ENCODE measurements at places on chromosomes 3 and 15.

DNA sequence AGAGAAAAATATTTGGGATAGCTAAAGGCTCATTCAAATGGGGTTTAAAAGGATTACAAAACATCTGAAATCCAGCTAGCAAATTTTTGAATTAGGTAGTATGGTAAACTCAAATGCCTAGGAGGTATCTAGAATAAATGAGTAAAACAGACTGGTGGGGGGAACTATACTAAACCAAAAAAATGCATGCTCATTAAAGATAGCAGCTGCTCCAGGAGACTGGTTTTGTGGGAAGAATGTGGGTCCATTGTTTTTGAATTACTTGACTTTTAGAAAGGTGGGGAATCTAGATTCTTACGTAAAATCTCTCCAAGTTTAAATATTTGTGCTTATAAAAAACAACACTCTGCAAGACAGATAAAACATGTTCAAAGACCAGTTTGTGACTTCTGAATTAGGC is 73.8 kb downstream of the LEKR1 start:
- DNase-seq, result no peak

GRCh38 chr15:48355377-48355776 is 24.1 kb downstream of the DUT start:
- DNase-seq, result no peak

DNA sequence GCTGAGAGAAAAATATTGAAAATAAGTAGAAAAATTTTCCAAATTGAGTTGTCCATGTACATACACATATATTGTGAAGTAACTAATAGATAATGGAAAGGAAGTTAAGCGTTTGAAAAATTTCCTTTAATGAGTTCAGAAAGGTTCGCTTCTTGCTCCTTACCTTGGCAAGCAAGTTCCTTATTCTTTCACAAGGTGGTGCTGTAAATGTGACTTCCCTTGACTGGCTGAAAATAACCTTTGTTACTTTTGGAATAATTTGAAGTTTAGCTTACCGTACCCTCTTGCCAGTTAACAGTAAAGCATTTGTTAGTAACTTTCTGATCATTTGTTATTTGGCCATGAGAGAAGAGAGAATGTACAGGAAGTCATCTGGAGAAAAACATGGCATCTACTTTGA is 41.6 kb downstream of the PYDC2 start:
- DNase-seq, result no peak

GRCh38 chr3:89783341-89783927 is 676.0 kb downstream of the EPHA3 start:
- peak; percentile 50 for DNase-seq

- no peak for DNase-seq
Observed at GRCh38 chr3:106678657-106679390, 698.4 kb upstream of the CCDC54 start.

GRCh38 chr3:177810162-177810623 is 612.9 kb upstream of the TBL1XR1 start:
- DNase-seq, result no peak

DNA sequence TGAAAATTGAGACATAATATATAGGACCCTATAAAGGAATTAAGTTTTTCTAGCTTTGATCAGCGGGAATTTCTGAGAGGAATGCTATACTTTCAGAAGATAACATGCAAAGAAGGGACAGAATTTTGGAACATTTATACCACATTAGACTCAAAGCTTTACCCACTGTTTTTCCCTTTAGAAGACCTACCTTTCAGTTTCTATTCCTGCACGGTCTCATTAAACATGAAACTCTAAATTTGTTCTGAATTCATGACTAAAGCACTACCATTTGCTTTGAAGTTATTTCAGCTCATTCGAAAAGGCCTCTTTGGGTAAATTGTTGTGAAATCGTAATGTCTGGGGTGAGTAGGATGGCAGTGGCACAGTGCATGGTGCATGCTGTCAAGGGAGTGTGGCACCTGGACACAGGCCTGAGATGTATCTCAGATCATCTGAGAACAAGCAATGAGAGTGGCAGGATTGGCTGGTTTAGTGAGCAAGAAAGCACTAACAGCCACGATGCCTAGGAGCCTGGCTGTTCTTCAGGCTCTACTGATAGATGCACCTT is 42.5 kb downstream of the CHCHD4 start:
- DNase-seq, result no peak

GRCh38 chr15:64897345-64897985 is 14.2 kb upstream of the ANKDD1A start:
- DNase-seq, result peak; percentile 23

DNA sequence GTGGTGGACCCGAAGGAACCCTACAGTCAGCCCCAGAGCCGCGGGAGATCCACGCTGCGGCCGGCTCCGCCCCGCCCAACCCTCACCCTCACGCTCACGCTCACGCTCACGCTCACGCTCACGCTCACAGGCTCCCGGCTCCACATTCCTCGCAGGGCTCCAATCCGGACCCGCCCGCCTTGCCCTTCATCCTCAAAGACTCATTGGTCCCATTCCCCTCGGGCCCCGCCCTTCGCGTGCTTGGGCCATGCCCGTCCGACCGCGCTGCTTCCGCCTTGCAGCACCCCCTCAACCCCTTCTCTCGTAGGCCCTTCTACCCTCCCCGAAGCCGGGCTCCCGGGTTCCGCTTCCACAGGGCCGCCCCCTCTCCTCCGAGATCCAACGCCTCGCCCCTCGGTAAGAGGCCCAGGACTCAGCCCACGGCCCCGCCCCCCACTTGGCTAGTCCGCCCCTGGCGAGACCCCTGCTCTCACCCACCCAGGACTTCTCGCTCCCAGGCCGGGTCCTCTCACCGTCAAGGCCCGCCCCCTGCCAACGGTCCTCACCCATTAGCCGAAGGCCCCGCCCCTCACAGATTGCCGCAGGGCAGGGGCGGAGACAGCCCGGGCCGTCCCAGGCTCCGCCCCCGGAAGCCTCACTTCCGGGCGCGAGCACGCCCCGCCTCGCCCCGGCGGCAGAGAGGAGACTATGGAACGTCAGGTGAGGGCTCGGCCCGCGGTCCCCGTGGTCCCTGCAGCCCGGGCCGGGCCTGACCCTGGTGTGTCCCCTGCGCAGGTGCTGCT is at the start of gene APEH:
Gene APEH (plus strand): TSS at position 637 of the 782 bp plus-strand sequence. CDS start 51 bp downstream, at position 688.
- no peak for DNase-seq

DNA sequence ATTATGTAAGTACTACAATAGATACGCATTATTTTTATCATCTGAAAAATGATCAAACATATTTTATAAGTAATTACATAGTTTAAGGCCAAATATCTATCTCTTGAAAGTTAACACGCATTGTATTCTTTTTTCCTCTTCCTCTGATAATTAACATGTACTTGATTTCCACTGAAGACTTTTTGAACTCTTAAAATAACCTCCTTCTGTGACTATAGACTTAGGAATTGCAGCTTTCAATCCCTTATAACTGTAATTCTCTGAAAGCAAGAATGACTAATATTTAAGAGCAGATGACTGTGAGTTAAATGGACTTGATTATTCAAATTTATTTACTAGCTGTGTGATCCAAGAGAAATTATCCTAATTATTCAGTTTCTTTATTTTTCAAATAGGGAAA is 730.6 kb upstream of the NECTIN3 start:
- no peak for DNase-seq

- no peak for DNase-seq
Observed at GRCh38 chr3:114389156-114389555, 95.3 kb downstream of the TIGIT start.

All from NCI-H82 (cell line).